ENCODE measurements at places on chromosomes 2 and 18.

- no peak for DNase-seq
Observed at GRCh38 chr2:212752730-212753351, 214.2 kb upstream of the ERBB4 start.

DNA sequence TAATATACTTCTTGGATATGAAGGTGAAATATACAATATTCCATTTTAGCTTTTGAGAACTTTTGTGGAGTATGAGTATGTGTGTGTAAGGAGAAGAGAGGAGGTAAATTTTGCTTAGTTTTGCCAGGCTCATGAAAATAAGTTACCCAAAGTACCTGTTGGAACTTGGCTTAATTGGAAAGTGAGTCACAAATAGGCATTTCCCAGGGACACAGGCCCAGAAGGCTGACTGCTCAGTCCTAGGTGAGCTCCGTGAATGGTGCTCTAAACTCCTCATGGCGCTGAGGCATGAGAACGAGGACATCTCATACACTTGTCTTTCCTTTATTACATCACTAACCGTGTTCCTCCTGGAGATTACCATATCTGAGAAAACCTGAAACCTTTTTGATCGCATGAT is 148.5 kb upstream of the RAB12 start:
- no peak for DNase-seq

GRCh38 chr18:74281980-74282754 is 9.6 kb downstream of the CYB5A start:
- no peak for DNase-seq

DNA sequence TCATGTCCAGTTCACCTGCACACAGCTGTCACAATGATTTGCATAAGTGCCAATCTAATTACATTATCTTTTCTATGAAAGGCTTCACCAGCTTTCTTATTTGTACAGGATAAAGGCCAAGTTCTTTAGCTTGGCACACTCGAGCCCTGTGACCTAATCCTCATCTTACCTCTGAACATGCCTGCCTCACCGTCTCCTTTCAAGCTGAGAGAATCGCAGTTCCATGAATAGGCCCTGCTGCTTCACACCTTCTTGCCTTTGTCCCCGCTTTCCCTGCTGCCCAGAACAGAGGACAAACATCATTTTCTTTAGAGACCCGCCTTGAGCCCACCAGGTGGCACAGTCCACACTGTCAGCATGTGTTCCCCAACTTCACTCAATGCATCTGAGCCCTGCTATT is 1094.7 kb downstream of the BCL11A start:
- peak; percentile 61 for DNase-seq

GRCh38 chr2:215419113-215419512 is 16.8 kb downstream of the FN1 start:
- no peak for DNase-seq

DNA sequence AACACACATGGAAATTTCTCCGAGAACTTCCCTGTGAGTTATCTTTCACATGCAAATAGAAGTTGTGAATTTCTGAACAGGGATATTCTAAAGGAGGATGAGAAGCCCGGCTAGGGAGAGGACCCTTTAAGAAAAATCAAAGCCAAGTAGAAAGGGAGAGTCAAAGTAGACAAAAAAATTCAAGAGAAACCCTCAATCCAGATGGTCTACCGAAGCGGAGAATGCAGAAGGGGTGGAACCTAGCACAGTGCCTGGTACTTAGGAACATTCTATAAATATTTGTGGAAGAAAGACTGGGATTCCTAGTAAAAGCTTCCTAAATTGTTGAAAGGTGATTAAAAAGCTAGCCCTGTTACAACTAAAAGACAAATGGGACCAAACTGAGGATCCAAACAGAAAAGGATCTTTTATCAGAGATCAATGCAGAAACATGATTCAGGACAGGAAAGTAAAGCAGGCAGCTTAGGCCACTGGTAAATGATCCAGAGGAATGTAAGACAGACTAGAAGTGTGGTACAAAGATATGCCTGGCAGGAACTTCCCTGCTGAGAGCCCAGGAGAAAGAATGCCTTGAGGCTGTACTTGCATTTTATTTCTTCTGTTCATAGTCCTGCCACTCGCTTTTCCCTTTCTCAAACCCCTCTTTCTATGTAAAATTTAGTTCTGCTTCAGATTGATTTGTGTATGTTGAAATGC is 19.5 kb upstream of the GLS start:
- DNase-seq = peak; percentile 60

DNA sequence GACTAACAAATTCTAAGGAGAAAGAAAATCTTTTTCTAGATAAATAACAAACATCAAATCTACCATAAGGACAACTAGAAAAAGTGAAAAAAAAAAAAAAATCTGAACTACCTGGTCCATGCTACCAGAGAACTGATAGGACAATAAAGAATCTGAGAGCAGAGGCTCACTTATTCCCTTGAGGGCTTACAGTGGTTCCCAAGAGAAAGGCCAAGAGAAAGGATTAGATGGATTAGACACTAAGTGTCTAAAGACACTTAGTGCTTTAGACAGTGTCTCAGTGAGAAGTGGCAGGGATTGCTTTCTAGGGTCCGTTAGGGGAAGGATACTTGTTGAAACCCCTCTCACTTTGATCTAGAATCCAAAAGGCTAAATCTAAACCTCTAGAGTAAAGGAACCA is 78.2 kb downstream of the COA5 start:
- no peak for DNase-seq

DNA sequence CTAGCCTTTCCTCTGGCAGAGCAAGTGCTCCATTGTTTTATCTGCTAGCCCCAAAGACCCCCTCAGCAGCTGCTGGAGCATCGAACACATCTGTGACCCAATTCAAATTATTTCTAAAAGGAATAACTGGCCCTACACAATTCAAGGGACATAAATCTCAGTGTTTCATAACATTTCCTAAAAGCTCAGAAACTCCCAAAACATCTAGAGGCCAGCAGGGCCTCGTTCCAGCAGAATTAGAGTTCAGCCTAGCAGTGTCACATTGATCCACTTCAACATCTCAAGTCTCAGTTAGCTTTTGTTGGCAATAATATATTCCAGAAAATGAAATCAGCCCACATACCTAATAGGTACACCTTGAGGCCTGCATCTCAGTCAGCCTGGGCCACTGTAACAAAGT is 179.1 kb downstream of the ETAA1 start:
- no peak for DNase-seq

DNA sequence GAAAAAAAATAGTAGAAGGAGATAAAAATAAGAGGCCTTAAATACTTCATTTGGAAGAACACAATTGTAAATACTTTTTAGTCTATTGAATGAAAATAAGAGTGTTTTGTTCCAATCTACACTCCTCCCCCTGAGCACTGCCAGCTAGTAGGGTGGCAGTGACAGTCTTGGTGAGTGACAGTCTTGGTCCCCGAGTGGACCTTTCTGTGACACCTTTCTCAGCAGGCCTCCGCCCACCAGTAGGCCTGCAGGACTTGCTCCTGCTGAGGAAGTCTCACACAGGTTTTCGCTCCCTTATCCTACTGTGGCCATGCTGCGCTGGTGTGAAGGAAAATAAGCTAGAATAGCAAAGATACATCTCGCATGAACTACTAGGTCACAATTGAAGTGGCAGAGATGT is 666.8 kb downstream of the NR4A2 start:
- no peak for DNase-seq

DNA sequence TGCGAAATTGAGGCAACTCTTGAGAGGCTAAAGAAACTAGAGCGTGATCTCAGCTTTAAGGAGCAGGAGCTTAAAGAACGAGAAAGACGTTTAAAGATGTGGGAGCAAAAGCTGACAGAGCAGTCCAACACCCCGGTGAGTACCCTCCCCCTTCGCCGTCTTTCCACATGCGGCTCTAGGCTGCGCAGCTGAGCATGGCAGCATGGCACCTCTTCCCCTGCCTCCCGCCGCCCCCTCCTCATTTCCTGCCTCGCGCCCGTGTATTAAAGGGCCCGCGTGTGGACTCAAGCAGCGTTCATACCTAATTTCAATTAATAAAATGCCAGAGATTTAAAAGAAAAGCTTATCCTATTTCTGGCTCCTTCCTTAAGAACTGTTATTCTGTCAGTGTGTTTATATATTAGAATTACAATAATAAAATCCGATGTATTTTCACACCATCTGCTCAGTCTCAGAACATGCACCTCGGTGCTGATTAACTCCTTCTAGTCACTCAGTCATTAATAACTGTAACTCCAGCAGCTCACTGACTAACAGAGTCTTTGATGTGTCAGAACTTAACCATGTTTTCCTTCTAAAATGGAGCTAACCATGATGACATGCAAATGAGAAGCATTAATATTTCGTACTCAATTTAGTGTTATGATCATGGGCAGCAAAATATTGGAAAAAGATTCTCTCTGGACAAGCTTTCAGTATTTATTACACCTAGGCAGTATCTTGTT is 137.4 kb upstream of the CDCA7 start:
- no peak for DNase-seq

DNA sequence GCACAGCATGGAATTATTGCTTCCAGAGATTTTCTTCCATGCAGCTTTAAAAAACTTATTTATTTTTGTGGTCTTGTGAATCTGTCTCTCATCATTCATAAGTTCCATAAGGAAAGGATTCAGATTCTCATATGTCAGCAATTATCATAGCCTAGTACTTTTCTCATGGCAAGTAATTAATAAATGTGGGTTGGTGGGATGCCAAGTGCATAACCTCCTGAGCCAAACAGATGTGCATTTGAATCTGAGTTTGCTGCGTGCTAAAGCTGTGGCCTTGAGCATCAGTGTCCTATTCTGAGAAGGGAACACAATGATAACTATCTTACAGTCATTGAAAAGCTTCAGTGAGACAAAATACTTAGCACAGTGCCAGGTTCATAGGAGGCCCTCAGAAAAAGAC is 331.9 kb downstream of the PDE11A start:
- no peak for DNase-seq

DNA sequence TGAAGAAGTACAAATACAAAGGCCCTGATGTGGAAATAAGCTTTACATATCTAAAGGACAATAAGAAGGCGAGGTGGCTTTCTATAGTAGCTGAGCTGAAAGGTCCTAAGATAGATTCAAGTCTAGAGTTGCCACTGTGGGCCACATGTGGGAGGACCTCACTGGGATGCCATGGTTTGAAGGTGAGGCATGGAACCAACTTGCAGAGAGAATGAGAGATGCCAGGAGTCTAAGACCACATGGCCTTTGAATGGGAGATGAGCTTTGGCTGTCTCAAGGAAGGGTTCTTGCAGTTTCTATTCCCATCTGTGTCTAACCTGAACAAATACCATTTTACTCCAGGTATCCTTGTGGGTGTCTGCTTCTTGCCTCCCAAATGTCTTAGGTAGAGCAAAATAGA is 53.6 kb downstream of the HNMT start:
- DNase-seq = no peak

DNA sequence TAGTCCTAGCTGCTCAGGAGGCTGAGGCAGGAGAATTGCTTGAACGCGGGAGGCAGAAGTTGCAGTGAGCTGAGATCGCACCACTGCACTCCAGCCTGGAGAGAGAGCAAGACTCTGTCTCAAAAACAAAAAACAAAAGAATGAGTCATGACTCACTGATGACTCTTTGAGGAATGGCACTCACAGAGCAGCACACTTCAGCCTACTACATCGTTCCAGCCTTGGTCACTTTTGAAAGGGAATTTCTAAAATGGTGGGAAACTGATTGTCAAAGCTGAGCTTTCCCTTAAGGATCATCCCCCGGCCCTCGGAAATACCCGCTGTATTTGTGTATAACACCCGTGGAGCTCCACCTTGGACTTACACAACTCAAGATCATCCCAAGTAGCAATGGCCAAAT is 217.3 kb upstream of the HS6ST1 start:
- no peak for DNase-seq

GRCh38 chr18:74633652-74634352 is 36.1 kb downstream of the ZNF407 start:
- no peak for DNase-seq

DNA sequence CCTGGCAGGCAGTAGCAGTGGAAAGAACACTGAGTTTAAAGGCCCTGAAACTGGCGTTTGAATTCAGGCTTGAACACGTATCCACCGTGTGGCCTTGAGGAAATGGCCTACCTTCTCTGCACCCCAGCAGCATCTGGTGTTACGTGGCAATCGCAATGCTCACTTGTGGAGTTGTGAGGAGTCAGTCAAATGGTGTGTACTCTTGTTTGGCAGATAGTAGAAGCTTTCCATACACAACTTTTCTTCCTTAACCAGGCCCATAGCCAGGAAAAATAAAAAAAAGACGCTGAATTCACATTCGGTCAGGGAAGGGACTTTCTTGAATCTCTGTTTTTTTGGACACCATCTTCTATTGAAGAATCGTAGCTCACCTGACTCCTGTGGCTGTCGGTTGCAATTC is 1101.5 kb upstream of the KLHL29 start:
- DNase-seq = no peak

- no peak for DNase-seq
Observed at GRCh38 chr2:156005531-156005930, 327.0 kb downstream of the NR4A2 start.

DNA sequence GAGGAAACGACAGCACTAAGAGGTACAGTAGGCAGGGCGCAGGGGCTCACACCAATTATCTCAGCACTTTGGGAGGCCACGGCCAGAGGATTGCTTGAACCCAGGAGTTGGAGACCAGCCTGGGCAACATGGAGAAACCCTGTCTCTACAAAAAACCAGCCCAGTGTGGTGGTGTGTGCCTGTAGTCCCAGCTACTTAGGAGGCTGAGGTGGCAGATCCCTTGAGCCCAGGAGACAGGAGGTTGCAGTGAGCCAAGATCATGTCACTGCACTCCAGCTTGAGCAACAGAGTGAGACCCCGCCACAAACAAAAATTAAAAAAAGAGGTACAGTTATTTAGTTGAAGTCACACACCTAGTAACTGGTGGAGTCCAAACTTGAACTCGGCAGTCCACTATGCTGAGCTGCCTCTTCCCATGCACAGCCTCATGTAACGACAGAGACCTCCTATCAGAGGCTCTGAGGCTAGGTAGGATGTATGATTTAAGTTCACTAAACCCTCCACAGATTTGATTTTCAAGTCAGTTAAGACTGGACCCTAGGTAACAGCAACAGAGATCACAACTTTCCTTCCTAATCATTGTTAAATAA is 8.7 kb downstream of the STK17B start:
- no peak for DNase-seq

DNA sequence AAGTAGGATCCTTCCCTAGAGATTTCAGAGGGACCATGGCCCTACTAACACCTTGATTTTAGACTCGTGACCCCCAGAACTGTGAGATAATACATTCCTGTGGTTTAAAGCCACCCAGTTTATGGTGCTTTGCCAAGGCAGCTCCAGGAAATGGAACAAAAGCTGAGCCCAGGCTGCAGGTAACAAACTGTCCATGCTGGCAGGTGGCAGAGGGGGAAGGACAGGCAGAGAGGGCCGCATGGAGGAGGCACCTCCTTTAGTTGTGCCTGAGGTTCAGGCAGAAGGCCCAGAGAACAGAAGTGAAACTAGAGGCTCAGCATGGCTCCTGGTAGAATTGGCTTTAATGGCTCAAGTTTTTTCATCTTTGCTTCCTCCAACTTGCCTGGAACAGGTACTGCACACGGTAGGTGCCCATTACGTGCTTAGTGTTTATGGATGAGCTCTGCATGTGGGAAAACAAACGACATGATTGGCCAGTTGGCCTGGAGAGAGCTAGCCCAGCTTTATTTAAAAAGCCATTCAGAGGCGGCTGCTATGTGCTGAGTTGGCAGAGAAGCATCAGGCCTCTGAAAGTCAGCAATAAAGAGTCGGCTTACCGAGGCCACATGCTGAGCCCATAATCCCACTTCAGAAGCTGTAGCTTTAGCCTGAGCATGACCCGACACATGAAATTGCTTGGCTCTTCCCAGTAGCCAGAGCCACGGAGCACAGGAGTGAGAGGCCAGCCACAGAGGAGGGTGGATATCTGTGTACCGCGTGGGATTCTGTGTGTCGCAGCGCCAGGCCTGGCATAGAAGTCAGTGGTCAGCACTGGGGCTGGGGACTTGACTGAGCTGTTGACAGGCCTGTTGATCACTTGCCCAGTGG is 36.5 kb downstream of the HS1BP3 start:
- no peak for DNase-seq

Data from NCI-H526 treated with DMSO at 0.1 percent for 48 hours (cell line).